ENCODE measurements at places on chromosomes 6 and 20.

DNA sequence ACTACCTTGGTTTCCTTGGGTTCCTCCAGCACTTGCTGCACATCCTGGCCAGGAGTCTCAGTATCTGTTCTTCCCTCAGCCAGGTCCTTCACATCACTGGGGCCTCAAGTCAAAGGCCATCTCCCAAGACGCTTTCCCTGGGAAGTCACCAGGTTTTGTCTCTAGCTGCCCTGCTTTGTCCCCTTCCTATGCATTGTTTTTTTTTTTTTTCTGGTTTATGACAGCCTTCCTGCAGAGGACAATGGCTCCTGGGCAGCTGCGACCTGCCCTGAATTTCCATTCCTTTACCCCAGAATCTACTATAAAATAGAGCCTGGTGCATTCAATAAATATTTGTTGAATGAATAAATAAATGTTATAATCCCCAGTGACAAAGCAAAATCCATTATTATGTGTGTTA lies 687.3 kb downstream of the QKI start:
- no peak for DNase-seq

DNA sequence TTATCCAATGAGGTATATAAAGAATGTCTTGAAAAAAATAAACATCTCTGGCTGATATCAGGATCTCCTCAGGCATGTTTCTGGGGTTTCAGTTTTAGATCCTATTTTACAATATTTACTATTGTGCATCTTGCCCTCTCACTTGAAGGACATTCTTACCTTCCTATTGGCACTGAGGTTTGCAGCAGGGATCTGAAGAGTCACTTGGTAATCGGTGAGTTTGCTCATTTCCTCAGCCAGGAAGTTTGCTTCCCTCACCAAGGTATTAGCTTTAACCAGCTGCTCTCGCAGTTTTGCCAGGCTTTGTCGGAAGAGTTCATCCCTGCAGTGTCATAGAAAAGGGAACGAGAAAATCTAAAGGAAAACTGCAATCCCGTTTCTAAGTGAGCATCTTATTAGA lies 101.9 kb upstream of the NUP153 start:
- DNase-seq, result no peak

DNA sequence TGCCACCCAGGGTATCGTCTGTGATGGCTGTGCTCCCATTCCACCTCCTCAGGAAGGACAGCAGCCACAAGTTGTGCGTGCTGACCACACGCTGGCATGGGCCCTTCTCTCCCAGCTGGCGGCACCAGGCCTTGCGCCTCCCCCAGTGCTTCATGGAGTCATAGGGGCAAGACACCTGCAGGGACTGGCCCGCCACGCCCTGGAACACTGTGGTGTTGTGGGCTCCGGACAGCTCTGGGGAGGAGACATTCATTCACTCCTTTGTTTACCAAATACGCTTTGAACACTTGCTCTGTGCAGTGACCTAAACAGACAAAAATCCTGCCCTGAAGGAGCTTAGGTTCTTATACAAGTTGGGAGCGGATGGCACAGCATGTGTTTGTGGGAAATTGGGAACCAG lies 1.5 kb downstream of the TREM2 start:
- DNase-seq, result no peak

DNA sequence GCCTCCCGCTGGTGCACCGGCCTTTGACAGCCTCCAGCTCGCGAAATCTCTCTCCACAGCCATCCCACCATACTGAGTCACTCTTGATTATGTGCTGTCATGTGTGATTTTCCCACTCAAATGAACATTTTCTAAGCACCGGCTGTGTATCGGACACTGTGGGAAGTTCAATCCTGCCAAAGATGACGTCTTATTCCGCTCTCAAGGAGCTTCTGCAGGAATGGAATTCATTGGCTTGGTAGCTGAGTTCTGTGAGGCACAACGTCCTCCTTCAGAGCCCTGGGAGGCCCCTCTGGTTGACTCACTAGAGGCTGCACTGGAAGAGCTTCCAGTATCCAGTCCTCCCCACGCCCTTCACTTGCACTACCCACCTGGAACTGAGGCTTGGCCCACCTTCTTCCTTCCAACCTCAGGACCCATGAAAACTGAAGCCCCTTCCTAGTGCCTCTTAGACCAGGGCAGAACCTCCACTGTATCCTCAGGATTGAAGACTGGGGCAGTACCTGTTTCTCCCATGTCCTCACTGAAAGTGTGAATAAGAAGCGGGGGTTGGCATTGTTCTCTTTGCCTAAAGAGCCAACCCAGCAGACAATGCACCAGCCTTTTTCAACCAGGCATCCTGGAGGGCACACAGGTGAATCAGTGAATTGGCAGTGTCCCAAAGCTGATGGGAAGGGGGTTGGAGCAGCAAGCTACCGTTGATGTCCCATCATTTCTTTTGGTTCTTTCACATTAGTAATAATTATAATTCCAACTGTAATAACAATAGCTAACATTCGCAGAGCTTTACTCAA lies 1.7 kb downstream of the UNC5CL start:
- DNase-seq, result no peak

- DNase-seq, result no peak
These were observed 128.9 kb downstream of the CLIC5 start for GRCh38 chr6:45886776-45887175.

- no peak for DNase-seq
These were observed 43.4 kb downstream of the PLAGL1 start for GRCh38 chr6:143964674-143965081.

DNA sequence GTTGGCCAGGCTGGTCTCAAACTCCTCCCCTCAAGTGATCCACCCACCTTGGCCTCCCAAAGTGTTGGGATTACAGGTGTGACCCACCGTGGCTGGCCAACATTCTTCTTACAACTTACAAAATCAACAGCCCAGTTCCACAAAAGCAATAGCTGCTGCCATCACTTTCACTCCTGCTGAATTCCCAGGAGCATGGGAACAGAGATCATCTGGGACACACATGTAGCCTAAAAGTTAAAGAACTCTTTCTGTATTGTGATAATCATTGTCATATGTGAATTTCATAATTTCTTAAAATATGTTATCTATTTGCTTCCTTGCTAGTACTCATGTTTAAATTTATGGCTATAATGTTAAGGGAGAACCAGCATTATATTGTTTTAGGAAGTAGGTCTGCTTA lies 51.7 kb downstream of the NCOA6 start:
- DNase-seq, result no peak

DNA sequence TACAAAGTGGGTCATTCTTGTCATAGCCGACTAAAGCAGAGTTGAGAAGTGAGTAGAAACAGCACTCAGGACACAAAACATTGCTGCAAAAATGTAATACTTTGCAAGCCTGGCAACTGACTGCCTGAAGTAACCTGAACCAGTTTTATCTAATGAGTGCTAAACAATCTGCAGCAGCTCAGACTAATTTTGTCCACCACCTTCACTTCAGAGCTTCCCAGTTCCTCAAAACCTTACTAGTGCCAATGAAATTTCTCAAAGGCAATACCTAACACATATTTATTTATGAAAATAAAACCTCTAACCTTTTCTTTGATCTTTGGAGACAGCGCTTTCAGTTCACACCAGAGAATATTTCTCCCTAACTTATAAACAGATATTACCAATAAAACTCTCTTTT lies 56.7 kb upstream of the FKBP1C start:
- DNase-seq, result no peak
